ENCODE measurements at places on chromosomes 11 and 22. TPM values are rescaled to one million over a fixed set of nuclear protein-coding genes. Genes with fewer than 3 reads are reported as not detected.

DNA sequence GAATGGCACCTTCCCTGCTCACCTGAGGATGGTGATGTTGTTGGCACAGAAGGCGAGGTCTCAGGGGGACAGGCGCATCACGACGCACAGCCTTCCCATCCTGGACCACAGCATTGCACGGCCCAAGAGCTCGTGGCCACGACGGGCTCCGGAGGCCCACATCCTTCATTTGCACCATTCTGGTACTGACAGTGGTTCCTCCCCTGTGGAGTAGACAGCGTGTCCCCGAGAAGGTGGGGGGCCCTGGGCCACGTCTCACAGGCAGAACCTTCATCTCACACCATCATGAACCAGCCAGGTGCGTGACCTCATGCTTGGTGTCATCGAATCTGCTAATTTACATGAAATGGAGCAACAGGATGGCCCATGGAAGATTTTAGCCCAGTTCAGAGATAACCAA is 180.0 kb downstream of the CTTN start:
- DNase-seq = no peak

DNA sequence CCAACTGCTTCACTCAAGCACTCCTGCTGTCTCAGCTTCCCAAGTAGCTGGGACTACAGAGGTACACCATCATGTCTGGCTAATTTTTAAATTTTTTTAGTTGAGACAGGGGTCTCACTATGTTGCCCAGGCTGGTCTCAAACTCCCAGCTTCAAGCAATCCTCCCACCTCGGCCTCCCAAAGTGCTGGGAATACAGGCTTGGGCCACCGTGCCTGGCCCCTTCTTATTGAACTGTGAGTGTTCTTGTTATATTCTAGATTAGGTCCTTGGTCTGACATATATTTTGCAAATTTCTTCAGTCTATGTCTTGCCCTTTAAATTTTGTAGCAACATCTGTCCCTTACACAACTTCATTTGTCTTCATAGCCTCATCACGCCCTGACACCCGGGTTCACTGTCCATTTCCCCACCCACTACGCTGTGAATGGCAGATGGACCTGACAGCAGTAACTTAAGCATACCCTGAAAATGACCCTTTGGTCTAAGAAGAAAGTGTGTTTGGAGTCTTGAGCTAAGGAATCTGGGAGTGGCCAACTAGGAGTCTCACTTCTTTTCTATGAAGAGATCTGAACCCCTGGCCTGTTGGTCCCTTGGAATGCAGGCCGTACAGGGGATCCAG is 4.2 kb upstream of the FAM118A start:
- no peak for DNase-seq

The TBC1D22A gene
- 43.8 TPM for total RNA-seq

GRCh38 chr11:47259232-47259977 is 1.6 kb downstream of the NR1H3 start:
- DNase-seq = no peak

- no peak for DNase-seq
Observed at GRCh38 chr22:22216450-22216959, 28.1 kb upstream of the VPREB1 start.

DNA sequence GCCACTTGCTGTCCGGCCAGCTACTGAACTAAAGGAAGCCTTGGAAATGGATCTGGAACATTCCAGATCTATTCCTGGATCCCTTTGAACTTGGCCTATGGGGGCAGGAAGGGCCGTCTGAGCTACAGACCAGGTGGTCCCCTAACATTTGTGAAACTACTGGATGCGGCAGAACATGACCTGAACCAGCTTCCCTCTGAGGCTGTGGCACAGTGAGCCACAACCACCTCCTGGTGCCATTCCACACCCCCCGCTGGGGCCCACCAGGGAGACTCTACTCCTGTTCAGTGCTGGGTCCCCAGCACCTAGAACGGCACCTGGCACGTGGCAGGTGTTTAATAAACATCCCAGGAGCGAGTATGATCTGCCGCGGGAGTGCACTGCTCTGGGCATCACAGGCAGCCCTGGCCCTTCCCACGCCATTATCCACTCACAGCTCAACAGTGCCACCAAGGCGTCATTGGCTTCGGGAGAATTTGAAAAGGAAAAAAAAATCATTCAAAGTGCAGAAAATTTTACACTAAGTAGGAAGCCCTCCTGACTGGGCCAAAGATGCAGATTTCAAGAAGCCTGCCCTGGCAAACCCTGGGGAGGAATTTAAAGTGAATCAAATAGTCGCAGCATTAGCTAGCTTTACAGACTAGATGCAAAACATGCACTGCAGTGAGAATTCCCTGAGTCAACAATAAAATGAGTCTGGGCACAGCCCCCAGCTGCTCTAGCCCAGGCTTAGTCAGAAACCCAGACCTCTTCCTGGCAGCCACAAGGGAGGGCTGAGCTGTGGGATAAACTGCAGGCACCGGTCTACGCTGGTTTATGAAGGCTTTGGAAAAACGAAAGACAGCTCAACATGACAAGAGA is 14.3 kb upstream of the EFCAB6 start:
- no peak for DNase-seq
